ENCODE measurements at places on chromosomes 11 and 22.

GRCh38 chr22:22940961-22941605 lies 53.5 kb downstream of the IGLL5 start:
- DNase-seq, result peak; percentile 17

DNA sequence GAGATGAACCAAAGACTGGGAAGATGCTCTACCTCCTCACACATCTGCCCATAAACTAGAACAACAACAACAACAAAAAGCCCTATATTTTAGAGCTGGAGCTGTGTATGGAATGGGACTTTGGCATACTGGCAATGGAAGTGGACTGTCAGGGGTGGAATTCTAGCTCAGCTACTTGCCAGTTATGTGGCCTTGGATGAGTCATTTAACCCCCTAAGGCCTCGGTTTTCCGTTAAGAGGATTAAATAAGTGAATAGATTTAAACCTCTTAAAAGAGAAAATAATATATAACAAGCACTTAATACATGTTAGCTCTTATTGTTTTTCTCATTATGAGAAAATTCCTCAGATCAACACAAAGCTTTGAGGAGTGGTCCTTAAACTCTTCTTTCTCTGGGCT lies 195.0 kb downstream of the KIF18A start:
- no peak for DNase-seq

GRCh38 chr11:111399187-111400031 lies 20.3 kb upstream of the POU2AF1 start:
- DNase-seq, result no peak

- DNase-seq, result peak; percentile 48
Observed at GRCh38 chr11:75576499-75576918, 14.5 kb downstream of the SERPINH1 start.

DNA sequence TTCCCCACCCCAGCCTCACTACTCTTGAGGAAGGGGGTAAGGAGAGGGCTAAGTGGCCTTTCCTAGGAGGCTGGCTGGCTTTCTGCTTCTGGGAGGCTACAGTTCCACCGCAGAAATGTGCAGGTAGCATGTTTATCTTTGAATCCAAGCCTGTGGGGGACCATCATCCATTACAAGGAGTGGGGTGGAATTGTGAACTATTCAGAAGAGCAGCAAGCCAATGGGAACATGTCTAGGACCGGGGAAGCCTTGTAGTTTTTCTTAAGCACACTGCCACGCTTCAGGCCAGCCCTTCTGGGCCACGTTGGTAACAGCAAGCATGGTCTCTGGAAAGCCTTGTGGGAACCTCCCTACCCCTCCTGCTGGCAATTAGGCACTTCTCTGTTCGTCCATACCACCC lies 100.3 kb downstream of the AMOTL1 start:
- DNase-seq, result no peak

DNA sequence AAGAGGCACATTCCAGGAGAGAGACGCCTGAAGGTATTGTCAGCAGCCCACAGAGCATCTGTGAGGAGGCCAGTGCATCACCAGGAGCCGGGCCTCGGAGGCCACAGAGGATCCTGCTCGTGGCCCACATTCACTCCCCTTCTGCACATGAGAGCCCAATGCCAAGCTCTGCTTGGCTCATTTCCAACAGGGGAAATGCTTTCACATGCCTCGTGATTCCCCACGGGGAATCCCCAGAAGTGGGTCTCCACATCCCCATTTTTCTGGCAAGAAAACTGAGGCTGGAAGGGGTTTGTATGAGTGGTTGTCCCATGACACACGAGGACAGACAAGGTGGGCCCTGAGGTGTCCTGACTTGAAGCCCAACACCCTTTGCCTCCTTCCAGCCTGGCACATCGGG lies 34.4 kb downstream of the TP53I11 start:
- no peak for DNase-seq

DNA sequence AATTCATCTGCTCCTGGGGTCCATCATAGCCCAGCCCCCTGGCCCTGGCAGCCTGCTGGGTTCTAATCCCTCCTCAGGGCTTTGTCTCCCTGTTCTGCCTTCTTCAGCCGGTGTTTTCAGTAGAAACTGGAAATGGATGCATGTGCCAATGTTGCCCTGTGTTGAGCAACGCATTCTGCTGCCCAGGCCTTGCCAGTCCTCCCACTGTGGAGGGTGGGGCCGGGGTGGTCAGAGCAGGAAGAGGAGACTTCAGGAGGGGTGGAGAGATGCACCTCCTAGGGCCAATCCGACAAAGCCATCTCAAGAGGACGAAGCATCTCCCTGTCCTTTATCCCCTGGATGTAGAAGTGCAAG lies 27.6 kb upstream of the ZBTB16 start:
- DNase-seq, result no peak

DNA sequence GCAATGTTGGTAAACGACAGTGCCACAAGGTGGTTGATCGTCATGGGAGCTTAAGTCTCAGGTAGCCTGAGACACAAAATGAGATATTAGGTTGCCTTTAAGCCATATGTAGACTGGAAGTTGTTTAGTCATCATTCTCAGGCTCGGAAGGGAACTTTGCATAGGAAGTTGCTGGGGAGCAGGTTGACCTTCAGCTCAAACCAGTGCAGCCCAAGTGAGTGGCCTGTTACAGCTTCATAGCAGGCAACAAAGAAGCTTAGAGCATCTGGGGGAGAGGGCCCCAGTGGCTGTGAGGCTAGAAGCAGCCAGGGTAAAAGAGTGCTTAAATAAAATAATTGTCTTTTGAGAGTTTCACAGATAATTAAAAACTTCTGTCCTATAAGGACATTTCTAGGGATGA lies 404.0 kb downstream of the GUCY1A2 start:
- no peak for DNase-seq

DNA sequence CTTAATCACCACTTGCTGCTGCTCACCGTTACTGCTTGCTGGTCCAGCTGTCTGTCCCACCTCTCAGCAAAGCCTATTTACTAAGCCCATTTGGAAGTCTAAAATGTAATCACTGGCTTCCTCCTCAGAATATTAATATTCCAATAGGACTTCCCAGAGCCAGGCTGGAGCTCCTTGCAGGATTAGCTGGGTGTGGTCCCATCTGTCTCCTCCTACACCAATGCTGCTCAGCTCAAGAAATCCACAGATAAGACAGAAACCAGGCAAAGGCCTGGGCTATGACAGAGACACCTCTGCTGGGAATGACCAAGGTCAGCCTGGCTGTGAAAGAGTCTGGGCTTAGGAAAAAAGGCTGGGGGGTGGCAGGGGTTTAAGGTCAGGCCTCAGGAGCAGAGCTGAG lies 317.8 kb downstream of the BUD13 start:
- DNase-seq, result no peak

DNA sequence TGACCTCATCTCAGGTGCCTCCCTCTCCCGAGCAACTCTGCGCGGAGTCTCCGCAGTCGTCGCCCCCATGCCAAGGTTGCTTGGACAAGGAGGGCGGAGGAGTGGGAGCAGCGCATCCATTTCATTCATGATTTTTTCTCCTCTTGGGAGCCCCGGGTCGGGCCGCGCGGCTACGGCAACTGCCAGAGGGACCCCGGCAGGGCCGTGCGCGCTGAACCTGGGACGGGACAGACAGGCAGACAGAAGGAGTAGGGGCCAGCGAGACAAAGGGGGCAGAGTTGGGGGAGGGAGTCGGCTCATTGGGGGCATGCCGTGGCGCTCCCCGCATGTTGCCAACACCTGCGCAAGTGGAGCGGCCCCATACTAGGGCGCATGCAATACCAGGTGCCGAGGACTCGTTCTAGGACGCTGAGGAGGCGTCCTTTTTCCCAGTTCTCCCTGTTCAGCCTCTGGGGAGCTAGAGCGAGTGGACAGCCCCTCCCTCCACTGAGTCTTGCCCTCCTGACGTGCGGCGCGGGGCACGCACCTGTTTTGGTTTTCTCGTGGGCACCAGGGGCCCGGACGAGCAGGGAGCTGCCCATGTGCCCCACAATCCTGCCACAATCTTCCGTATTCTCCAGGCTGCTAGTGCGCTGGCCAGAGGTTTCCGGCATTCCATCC lies 501 bp upstream of the PTPN5 start:
- DNase-seq, result no peak

DNA sequence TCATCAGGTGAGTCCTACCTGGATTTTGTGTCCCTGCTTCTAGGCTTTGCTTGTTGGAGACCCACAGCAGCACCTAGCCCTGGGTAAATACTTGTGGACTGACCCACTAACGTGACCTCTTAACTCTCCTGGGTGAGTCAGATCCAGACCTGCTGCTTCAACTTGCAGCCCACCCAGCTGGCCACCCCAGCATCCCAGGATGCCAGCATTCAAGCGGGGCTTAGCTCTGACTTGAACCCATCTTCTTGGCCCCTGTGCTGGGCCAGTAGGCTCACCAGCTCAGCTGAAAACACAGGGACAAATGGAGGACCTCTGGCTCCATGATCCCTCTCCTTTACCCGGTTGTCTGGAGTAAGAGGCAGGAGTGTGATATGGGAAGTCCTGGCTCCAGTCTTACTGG lies 33.5 kb downstream of the PARVG start:
- no peak for DNase-seq

DNA sequence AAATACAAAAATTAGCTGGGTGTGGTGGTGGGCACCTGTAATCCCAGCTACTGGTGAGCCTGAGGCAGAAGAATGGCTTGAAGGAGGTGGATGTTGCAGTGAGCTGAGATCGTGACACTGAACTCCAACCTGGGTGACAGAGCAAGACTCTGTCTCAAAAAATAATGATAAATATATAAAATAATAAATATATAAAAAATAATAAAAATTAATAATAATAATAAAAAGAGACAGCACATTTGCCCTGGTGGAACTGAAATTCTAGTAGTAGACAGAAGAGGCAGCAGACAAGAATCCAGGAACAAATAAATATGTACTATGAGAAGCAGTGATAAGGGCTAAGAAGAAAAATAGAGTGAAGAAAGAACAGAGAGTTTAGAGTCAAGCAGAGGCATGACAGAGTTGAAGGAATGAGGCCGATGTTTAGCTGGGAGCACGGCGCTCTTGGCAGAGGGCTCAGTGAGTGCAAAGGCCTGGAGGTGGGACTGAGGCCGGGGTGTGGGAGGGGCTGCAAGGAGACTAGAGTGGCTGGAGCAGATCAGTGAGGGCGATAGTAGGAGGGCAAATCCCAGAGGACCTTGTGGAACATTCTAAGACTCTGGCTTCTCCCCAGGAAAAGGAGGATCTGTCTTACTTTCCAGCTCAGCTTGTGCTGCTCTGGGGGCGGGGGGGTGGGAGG lies 410.3 kb downstream of the MN1 start:
- no peak for DNase-seq

GRCh38 chr11:68269414-68270081 lies 2.2 kb downstream of the C11orf24 start:
- no peak for DNase-seq

DNA sequence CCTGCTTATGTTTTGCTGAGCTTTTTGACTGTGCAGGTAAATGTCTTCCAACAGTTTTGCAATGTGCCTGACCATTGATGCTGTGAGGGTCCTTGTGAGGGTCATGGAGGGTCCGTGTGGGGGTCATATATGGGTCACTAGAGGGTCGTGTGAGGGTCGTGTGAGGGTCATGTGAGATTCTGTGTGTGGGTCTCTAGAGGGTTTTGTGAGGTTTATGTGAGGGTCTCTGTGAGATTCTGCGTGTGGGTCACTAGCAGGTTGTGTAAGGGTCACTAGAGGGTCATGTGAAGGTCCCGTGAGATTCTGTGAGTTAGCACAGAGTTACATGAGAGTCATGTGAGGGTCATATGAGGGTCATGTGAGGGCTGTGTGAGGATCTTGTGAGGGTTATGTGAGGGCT lies 263.9 kb upstream of the B3GAT1 start:
- DNase-seq, result no peak

- DNase-seq, result no peak
Observed at GRCh38 chr11:133901316-133901715, 55.5 kb downstream of the IGSF9B start.

GRCh38 chr22:39527481-39527961 lies 5.0 kb downstream of the RPS19BP1 start:
- peak; percentile 74 for DNase-seq

GRCh38 chr11:77557553-77557952 lies 32.2 kb upstream of the AQP11 start:
- DNase-seq, result peak; percentile 43

DNA sequence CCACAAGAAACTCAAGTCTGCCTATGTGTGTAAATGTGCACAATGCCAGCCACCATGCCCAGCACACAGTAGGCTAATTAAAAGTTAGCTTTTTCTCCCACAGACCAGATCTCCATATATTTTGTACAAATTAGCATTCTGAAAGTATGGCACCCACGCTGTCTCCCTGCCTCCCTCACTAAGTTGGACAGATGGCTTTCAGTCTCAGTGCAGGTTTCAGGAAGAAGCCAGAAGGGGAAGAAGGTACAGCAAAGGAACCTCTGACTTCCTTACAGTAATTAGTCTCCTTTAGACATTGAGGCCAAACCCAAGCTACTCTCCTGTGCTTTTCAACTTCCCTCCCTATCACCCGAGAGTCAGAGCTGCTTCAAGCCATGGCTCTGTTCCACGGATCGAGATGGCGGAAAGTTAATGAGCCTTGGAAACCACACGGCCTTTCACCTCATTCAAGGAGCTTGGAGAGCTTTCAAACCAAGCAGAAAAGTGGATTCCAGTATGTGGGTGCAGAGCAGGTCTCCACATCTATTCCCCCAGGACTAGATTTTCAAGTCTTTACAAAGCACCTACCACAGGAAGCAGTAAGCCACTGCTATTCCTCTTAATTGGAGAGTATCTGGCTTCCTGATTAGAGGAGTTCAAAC lies 221.1 kb upstream of the NARS2 start:
- no peak for DNase-seq

DNA sequence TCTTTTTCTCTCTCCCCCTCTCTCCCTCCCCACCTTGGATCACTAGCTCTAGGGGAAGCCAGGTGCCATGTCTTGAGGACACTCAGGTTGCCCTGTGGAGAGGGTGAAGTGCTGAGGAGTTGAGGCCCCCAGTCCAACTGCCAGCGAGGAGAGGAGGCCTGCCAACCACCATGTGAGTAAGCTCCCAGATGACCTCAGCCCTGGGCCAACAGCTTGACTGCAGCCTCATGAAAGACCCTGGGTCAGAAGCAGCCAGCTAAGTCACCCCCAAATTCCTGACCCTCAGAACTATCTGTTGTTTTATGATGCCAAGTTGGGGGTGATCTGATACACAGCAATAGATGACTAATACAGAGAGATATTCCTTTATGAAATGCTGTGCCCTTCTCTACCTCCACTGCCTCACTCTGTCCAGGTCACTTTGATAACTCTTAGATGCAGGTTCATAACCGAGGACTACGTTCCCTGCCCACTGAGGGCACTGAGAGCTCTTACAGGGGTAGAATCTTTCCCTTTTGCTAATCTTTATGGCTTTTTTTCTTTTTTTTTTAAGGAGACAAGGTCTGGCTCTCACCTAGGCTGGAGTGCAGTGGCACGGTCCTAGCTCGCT lies 8.0 kb downstream of the ARFGAP3 start:
- no peak for DNase-seq

GRCh38 chr22:38148245-38148644 lies 33.4 kb downstream of the PLA2G6 start:
- DNase-seq, result no peak

GRCh38 chr22:29732883-29733282 lies 13.1 kb downstream of the CABP7 start:
- DNase-seq, result no peak

DNA sequence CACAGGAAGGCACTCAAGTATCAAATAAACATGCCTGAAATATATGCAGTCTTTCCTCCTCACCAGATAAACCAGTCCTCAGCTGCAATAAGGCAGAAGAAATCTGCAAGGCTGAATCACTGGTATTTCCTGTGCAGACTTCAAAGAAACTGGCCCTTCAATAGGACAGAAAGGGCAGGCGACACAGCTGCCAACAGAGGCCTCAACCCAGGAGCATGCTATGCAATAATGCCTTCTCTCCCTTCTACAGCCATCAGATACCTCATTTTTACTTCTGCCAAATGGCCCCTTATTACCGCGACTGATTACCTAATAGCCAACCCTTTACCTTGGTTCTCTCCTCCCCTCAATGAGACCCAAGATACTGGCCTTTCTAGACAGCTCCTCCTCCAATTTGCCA lies 8.0 kb downstream of the NUMA1 start:
- peak; percentile 41 for DNase-seq

Measured in stomach (tissue), 19 donors.